ENCODE measurements at places on chromosomes 4 and X.

DNA sequence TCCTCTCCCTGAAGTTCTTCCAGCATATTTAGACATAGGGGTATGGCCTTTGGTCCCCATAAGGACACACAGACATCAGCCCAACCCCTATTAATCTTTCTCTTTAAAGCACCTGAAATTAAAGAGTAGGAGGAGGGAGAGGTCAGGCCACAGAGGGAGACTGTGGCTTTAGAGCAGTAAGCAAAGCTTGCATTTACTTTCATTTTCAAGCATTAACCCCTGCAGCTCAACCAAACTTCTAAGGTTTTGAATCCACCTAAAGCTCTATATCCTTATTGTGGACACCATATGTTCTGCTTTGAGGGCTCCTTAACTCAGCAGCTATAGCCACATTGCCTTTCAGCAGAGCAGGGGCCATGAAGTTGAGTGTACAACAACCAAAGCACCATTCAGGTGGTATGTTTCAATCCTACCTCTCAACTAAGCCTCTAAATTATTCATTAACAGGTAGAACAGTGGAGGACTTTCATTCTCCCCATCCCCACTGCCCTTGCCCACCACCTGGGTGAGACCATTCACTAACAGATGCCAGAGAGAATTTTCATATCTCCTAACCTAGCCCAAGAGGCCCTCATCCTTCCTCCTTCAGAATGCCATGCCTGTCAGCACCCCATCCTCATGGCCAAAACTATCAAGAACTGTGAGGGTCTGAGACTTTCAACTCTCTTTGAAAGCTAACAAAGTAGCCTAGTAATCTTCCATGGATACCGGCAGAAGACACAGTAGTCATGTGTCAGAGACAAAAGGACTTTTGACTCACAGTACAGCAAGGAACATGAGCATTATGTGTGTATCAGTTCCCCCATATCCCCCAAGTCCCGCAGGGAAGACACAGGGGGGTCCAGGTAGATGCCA is 20.8 kb downstream of the LIN54 start:
- no peak for DNase-seq

- peak; percentile 21 for DNase-seq
These were observed 9.8 kb upstream of the ATP2B3 start for GRCh38 chrX:153507484-153508178.

DNA sequence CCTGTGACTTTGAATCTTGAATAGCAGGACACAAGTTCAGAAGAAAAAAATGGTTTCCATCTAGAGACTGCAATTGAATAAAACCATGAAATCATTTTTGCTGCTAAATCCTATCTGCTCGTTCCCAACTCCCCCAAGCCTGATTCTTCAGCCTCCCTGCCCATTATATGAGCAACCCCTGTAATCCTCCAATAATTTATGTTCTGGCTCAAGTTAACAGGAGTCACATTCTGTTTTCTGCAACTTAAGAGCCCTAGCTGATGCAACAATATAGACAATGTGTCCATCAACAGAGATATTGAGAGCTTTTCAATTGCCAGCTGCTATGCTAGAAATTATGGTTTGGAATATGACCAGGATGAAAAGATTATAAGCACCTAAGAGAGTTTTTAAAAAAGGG is 84.1 kb downstream of the LDB2 start:
- DNase-seq: no peak

- no peak for DNase-seq
These were observed 176.2 kb downstream of the RAPGEF2 start for GRCh38 chr4:159279084-159279483.

DNA sequence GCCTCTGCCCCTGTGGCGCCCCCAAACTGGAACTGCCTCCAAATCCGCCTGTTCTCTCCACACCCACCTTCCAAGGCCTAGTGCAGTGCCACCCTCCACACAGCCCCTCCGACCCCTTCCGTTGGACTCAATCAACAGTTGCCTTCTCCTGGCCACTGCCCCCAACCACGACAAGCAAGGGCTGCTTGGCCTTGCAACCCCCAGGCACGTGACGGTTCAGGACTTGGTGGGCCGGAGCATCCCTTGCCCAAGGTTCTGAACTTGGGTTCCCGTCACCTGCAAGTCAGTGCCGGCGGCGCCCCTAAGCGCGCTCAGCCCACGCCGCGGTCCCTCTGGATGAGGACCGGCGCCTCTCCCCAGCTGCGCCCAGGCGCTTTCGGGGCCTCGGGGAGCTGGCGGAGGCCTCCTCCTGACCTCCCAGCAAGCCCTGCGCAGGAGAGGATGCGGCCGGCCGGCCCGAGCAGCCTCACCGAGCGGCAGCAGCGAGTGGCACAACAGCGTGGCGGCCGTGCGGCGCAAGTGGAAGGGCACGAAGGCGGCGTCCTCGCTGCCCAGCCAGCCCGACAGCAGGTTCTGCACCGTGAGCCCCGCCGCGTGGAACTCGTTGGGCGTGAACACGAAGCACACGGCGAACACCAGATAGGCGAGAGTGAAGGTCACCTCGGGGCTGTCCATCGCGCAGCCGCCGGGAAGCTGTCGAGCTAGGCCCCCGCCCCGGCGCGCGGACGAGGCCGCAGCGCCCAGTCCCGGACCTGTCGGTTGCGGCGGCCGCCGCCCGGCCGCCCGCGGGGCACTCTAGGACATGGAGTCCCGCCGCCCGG is 750 bp downstream of the TMEM129 start:
- DNase-seq: peak; percentile 31

DNA sequence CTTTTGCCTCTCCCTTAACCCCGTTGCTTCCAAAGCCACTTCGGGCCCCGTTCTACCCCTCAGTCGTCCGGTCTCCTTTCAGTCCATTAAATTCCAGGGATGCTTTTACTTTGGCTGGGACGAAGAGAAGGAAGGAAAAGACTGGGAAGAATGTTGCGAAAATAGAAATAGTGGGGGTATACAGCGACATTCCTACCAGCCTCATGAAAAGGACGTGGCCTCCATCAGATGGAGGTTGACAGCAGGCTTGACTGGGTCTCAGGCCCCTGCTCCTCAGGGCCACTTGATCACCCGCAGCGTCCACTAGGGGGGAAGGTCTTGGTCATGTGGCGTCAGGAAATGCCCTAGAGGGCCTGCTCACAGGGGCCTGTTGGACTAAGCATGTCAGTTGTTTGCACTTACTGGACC is 657 bp upstream of the ANKRD50 start:
- DNase-seq: peak; percentile 50

DNA sequence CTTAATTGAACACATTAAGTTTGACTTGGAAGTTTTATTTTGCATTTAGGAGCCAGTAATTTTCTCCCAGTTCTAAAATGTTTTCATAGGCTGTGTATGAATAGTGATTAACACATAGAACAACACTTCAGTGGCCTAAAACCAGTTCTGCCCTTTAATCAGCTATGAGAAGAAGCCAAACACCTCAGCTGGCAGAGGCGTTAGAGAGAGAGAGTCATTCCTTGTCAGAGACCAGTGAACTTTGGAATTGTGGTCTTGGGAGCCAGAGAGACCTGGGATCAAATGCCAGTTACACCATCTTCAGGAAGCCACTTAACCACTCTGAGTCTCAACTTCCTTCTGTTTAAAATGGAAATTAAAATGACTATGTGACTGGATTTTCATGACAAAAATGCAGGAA is 39.3 kb upstream of the PRPS2 start:
- no peak for DNase-seq

All from NCI-H510A (cell line).